Stimulated activated CD4-positive, alpha-beta T cell treated with anti-CD3 and anti-CD28 coated beads, Interleukin-15, amount 100 ng/mL, for 48 hours (primary cell): ENCODE measurements at places on chromosomes 6 and 20.

DNA sequence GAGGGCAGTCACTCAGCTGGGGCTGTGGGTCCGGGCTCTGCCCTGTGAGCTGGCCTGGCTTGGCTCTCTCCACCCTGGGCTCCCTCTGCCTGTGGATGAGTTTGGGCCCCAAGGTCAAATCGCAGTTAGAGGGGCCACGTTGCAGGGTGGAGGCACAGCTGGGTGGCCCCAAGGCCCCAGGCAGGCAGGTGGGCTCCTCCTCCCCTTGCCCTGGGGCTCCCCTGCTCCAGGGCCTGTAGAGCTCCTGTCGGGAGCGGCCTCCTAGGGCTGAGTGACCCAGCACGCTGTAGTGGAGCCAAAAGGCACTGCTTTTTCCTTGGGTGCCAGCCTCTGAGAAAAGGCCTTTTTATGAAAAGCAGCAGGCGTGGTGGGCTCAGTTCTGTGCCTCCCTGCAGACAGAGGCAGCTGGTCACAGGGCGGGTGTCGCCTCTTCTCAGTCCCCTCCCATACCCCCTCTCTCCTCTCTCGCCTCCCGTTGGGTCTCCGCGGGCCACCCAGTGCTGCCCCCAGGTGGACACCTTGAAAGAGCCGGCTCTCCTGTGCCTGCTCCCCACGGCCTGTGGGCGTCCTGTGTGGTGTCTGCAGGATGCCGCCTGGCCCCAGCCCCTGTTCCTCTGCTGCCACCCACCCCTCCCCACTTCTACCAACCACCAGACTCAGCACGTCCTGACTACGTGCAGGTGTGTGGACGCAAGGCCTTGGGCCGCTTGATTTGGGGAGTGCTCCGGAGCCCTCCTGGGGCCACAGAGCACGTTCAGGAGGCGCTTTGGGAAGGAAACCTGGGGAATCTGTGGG, 13.2 kb downstream of the SS18L1 start:
- DNase-seq = peak; percentile 67

GRCh38 chr6:144148886-144149285, 1.4 kb upstream of the STX11 start:
- DNase-seq = no peak

DNA sequence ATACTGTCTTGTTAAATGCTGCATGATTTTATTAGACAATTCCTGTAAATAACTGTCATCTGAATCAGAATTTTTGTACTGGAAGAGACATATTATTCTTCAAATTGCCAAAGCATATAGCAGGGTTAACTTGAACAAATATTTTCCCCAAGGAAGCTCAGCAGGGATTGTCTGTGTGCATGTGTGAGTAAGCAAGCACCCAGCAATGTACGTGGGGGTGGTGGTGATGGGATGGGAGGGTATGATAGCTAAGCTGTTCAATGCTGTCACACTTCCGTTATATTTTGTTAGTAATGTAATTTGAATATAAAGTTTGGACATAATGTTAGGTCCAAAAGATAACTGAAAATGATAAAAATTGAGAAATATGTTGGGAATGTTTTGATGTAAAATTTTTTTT, 118.1 kb downstream of the MYB start:
- DNase-seq = no peak

- no peak for DNase-seq
These were observed 4.6 kb upstream of the OSBPL2 start for GRCh38 chr20:62233684-62234083.

GRCh38 chr20:36645998-36646397, at the start of gene SLA2:
Gene SLA2, minus strand, starts transcription at chr20:36646196. Its CDS starts 4,861 bp downstream, at chr20:36641335.
- DNase-seq = peak; percentile 32

DNA sequence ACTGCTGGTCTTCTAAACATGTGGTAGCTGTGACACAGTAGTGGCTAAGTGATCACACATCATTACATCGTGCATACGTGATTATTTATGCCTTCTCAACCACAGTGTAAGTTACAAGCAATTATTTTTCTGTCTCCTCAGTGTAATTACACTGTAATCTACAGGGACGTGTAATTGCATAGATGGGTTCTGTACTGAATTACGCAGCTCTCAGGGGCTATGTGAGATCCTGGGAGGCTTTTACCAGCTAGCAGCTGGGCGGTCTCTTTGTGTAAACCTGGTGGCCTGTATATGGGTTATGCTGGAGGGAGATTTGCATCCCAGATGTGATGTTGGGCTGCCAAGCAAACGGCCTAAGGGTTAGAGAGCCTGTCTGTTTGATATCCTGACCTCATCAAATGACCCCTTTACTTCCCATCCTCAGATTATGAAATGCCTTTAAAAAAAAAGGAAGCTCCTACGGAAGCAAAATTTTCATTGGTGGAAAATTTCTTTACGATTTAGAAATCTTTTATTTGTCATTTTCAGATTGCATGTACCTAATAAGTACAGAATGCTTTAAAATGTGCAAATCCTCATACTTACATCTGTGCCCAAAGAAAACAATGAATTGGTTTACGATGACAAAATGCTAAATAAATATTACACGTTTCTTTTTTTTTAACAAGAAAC, 402.8 kb upstream of the JAG1 start:
- DNase-seq = no peak

DNA sequence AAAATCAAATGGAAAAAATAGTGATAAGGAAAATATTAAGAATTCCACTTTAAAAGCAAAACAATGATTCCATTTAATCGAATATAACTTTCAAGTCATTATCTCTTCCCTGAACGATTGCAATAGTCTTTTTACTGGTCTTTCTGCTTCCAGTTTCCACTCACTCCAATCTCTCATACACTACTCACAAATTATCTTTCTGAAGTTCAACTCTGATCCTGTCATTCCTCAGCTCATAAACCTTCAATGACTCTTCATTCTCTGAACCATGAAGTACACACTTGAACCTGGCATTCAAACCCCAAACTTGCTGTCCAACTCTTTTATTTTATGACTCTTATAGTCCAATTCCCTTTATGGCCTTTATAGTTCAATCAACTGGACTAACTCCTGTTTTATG, 304.1 kb upstream of the TCF21 start:
- DNase-seq = no peak

- DNase-seq = no peak
These were observed 107.6 kb downstream of the PSMB1 start for GRCh38 chr6:170445487-170445886.

DNA sequence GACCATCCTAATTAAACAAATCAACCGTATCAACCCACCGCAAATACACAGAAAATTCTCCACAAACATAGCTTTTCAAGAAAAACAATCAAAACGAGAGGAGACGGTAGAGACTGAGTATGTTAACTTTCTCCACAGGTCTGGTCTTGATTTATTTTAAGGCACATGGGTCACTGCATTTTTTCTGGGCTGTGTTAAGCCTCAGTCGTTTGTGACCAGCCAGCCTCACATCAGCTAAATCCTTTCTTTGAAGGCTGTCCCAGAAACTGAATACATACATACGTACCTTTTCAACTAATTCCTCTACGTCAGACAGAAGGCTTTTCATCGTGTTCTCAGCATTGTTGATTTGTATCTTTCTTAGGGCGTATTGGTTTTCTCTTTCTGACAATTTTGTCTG, 69.4 kb downstream of the LAMA4 start:
- DNase-seq = no peak

DNA sequence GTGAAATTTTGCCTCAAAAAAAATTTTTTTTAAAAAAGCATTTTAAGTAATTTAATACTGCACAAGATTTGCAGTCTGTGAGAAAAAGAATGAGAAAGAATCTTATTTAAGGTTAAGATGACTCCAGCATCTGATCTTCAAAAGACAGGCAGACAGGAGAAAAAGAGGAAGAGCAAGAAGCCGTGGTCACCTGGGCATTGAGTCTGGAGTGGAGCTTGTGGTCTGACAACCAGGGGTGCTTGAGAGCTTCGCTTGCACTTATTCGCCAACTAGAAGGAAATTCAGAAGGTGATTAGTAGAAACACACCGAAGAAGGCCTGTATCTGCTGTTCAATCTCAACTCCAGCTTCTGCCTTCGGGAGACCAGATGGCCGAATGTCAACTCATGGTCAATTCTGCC, 75.9 kb downstream of the MYLK4 start:
- no peak for DNase-seq

DNA sequence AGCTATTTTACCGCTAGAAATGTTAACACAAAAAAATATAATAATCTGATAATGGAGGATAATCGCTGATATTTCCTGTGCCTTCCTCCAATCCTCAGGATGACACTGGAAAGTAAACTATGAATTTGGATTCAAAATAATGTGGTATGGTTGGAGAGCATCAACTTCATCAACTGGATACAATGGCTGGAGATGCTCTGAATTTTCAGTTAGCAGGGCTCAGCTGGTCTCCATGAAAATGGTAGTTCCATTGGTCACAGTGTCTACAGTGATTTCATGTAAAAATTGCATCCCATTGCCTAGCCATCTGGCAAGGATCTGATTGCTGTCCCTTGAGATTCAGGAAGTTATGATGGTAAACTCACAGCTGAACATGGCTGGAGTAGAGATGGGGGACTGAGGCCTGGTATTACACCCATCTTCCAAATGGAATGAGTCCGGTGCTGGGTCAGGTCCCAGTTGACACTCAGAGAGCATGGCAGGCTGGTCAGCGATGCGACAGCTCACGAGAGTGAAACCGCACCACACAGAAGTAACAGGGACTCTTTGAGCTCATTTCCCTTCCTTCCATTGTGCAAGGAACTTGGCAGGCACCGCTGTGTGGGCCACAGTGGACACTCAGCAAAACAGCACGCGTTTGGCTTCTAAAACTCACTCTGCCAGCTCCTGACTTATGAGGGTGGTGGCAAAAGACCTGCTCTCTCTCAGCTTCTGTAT, 142.4 kb upstream of the TNFAIP3 start:
- DNase-seq = no peak

- peak; percentile 57 for DNase-seq
These were observed 18.1 kb downstream of the TUBB2B start for GRCh38 chr6:3209114-3210023.

- no peak for DNase-seq
These were observed 26.3 kb downstream of the METTL24 start for GRCh38 chr6:110331816-110332215.

- no peak for DNase-seq
These were observed 114.8 kb upstream of the CD93 start for GRCh38 chr20:23200914-23201313.

DNA sequence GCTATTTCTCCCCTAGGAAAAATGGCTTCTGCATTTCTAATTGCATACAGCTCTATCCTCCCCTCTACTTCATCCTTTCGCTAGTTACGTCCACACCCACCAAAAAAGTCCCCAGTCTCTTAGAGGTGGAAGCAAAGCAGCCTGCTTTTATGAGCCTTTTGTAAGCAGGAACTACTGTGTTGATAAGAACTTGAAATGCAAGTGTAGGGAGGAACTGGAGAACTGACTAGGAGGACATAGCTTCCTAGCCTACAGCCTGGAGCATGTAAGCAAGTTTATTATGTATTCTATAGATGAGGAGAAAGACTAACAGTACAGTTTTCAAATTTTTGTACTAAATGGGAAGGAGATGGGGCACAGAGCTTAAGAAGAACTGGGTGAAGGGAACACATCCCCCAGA, 10.3 kb downstream of the ARHGAP18 start:
- DNase-seq = no peak

DNA sequence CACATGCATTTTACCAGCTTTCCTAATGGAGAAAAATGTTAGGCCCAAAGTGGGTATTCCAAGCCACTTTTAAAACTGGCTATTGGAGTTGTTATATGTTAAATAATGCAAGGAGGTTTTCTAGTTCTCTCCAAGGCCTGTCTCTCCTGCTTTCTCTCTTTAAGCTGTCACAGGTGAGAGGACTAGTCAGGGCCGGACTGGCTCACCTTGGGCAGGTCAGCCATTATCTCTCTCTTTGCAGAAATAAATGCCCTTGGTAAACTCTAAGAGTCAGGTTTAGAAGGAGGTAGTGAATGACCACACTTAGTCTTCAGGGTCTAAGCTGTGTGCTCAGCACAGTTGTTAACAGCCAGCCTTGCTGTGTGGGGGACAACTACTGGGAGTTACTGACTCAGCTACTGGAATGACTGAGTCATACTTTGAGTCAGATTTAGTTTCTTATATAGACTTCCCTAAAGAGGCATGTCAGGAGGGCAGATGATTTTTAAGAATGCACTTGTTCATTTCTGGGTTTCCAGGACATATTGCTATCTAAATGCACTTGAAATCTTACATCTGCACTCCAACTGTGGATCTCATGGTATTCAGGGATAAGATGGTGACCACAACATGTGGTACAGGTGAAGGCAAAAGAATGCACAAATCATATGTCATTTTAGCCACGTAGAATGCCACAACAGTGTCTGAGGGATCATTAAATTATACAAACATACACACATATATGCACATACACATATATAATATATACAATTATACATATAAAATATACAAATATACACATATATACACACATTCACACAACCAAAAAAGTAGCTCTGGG, 719.4 kb downstream of the EPM2A start:
- DNase-seq = peak; percentile 16

GRCh38 chr20:2745060-2745910, 52.7 kb downstream of the EBF4 start:
- DNase-seq = no peak

- DNase-seq = no peak
These were observed 11.5 kb downstream of the PRDM1 start for GRCh38 chr6:106097411-106098231.

DNA sequence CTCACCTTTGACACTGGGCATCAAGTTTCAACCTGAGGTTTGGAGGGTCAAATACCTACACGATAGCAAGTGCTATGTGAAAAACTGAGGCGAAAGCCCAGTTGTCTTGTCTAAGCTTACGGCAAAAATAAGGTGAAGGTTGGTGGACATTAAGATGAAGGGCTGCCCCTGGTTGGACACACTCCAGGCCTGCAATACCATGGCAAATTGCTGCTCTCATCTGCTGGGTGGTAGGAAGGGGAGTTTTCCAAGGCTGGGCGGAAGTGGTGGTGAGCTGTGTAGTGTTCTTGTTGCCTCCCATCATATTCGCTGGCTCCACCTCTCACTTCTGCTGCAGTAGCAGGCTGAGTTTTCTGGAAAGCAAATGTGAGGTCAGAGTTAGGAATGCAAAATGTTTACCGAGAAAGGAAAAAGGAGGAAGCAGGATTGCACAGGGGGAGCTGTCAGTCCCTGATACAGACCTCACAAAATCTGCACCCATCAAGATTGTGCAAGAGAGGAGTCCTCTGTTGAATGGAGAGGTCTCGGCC, 33.7 kb downstream of the SCP2D1 start:
- no peak for DNase-seq

DNA sequence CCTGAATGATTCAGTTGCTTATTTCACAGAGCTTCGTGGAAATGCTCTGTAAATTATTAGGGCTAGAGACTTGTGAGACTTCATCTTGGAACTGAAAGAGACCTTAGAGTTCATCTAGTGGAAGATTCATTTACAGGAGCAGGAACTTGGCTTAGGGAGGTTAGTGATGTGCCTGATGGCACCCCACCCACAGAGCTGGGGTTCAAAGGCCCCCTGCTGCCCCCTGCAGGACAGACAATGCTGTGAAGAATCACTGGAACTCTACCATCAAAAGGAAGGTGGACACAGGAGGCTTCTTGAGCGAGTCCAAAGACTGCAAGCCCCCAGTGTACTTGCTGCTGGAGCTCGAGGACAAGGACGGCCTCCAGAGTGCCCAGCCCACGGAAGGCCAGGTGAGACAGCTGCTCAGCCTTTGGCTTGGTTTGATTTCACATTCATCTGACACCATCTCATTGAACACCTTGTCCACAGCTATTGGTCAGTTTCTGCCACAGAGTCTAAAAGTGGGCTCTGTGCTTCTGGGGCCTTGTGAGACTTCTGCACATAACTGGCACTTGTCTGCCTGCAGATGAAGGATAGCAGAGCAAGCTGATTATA, 25.1 kb downstream of the MYBL2 start:
- DNase-seq = peak; percentile 45
